NCI-H2081 treated with DMSO at 0.1 percent for 48 hours (cell line): ENCODE measurements at places on chromosomes 1 and 21.

DNA sequence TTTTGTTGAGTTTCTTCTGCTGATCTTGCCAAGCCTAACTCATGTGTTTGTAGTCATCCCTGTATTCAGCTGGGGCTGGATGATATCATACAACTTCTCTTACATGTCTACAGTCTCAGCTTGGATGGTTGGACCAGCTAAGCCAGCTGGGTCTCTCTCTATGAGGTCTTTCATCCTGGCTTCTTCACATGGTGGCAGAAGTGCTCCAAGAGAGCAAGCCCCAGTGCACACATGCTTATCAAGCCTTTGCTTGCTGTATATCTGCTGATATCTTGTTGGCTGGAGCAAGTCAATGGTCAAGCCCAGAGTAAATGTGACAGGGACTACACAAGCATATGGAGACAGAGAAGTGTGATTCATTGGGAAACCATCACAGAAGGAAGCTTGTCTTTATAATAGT, 29.2 kb upstream of the SLC44A5 start:
- DNase-seq, result no peak

DNA sequence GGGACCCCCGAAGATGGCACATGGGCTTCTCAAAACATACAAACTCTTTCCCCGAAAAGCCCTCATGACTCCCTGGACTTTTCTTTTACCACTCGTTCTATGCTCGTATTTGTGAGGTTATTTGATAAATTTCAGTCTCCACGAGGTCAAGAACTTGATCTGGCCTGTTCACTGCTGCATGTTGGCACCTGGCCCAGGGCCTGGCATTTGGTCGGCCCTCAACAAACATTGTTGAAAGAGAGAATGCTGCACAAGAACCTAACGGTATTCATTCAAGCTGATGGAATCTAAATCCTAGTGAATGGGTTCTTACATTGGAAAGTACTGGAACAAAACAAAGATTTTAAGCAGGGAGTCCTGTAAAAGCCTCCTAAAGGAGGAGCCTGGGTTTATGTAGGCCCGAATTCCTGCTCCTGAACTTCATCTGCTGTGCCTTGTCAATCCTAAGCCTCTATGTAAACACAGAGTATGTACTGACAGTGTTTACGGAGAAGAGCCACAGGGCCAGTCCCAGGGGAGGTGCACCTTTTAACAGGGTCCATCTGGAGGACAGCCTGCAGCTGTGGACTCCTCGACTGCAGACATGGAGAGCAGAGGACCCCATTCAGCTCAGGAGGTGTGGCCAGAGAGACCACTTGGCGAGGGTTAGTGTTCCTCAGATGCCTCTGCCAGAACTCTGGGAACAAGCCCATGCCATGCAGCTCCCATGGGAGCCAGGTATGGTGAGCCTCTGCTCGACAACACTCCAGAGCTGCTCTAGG, 46.9 kb downstream of the L1TD1 start:
- DNase-seq, result no peak

DNA sequence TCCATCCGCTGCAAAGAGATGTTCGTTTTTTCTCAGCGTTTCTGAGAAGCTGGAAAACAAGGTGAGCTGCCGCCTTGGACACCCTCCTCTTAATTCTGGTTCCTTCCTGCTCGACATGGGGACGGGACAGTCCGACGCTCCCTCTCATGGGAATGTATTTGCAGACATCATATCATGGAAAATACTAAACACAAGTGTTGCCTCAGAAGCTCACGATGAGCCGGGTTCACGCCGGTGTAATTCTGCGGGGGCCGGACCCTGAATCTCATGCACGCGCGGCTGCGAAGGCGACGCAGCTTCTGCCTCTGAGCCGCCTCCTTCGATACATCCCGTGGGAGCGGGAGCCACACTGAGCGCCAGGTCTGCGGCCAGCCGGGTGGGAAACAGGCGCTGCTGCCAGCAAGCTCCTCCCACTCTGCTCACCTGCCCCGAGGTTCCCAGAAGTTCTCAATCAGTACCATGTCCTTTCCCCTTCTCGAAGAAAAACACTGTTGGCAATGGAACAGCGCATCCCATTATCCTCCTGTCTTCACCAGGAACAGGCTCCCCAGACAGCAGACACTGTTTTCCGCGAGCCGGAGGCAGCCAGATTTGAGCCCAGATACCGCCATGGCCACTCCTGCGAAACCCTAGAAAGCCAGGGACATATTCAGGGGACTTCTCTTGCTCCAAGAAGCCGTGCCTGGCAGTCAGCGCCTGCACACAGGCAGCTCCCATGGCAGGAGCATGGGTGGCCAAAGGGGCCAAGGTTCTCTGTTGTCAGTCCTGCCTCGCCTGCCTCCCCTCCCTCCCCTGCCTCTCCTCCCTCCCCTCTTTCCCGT, 98.0 kb downstream of the WDR4 start:
- DNase-seq, result no peak

DNA sequence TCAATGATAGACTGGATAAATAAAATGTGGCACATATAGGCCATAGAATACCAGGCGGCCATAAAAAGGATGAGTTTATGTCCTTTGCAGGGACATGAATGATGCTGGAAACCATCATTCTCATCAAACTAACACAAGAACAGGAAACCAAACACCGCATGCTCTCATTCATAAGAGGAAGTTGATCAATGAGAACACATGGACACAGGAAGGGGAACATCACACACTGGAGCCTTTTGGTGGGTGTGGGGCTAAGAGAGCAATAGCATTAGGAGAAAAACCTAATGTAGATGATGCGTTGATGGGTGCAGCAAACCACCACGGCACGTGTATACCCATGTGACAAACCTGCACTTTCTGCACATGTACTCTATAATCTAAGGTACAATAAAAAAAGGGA, 883.4 kb upstream of the PRMT6 start:
- no peak for DNase-seq

- DNase-seq, result no peak
Observed at GRCh38 chr1:202163281-202164270, 3.2 kb upstream of the PTPN7 start.

- DNase-seq, result no peak
Observed at GRCh38 chr1:244236101-244236500, 185.0 kb downstream of the ZBTB18 start.

- peak; percentile 58 for DNase-seq
Observed at GRCh38 chr1:89552471-89553081, 27.9 kb downstream of the LRRC8B start.

GRCh38 chr1:220917535-220918209, 38.4 kb downstream of the HLX start:
- no peak for DNase-seq

GRCh38 chr1:58791106-58791505, 7.3 kb upstream of the JUN start:
- DNase-seq, result no peak

GRCh38 chr1:119733754-119734153, 22.0 kb downstream of the PHGDH start:
- no peak for DNase-seq

DNA sequence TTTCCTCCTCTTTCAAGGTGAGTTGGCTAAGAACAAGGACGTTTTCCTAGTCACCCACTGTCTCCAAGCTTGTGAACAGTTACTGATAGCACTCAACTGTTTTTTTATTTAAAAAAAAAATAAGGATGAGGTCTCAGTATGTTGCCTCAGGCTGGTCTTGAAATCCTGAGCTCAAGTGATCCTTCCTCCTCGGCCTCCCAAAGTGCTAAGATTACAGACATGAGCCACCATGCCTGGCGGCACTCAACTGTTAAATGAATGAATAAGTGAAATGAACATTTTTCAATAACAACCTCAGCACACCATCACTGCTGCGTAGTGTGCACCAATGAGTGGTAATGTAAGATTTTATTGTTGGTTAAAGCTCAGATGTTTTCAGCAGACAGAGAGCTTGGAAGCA, 214.1 kb upstream of the NRIP1 start:
- no peak for DNase-seq

- DNase-seq, result no peak
Observed at GRCh38 chr1:33468531-33468930, 3.9 kb upstream of the ZSCAN20 start.

DNA sequence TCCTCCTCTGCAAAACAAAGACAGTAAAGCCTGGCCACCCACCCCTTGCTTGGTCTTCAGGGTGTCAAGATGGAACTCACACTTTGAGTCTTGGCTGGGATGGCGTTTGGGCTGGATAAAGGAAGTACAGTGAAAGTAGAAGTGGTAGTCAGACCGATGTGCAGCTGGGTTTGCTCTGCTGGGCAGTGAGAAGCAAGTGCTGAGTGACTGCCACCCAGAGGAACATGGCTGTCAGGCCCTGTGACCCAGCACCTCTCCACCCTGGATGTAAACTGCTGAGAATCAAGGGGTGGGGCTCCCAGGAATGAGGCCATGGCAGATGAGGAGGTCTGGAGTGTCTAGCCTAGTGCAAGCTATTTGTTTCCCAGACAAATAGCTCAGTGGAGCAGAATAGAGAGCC, 51.2 kb downstream of the POFUT2 start:
- no peak for DNase-seq

DNA sequence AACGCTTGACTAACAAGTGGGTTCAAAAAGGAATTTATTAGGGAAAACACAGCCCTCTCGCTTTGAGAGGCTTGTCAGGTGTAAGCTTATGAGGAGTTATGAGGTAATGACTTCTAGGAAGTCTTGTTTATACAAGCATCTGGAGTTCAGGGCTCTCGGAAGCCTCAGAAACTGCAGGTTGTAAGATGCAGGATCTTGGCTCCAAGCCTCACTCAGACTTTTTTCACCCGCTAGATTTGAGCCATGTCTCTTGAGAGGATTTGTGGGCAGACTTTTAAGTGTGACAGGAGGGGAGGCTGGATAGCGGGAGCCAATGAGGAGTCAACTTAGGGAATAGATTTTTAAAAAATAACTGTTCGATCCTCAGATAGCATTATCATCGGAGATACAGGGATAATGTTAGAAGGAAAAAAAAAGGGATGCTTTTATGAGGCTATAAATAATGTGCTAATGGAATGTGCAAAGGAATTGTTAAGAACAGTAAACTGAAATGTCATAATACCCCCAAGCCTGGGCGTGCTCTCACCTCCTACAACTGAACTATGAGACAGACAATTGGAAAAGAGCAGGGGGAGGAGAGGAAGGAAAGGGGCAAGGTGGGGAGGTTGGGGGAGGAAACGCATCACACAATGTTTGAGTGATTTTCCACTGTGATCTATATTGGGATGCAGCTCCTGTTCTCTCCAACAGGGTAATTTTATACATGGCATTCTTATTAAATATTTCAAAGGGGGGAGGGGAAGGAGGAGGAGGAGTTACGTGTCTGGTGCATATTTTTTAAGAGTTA, 107.4 kb upstream of the ESRRG start:
- no peak for DNase-seq

GRCh38 chr1:29341936-29342335, 105.6 kb downstream of the PTPRU start:
- no peak for DNase-seq

DNA sequence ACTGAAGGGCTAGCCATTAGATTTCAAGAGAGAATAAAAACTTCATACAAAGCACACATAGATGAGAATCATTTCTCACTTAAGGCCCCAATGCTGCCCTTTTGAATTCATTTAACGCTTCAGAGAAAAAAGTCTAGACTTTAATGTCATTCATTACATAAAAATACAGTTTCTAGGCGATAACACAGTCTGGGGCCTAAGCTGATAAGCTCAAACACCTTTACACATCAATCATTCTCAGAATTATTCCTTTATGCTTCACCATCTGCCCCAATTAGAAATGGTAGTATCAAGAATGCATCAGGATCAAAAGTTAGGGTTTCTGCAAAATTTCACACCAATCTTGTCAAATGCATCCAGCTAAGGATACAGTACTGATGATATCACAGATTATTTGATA, 100.1 kb upstream of the HP1BP3 start:
- no peak for DNase-seq

DNA sequence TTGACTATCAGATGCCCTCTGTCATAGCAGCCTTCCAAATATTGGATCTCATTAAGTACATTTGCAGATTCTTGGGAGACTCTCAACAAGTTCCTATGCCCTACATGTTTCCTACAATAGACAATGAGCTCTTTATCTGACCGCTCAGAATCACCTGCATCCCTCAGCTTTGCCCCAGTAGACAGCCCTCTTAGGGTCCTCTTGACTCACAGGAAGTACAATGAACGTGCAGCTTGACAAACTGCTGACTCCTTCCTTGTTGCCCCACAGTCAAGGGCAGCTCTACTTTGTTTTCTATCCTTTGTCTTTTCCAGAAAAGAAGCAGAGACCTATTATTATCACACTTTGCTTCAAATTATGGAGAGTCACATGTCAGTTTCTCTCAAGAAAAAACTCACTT, 27.6 kb downstream of the SLC44A5 start:
- DNase-seq, result no peak

- DNase-seq, result no peak
Observed at GRCh38 chr21:34642211-34643075, 26.4 kb upstream of the CLIC6 start.

DNA sequence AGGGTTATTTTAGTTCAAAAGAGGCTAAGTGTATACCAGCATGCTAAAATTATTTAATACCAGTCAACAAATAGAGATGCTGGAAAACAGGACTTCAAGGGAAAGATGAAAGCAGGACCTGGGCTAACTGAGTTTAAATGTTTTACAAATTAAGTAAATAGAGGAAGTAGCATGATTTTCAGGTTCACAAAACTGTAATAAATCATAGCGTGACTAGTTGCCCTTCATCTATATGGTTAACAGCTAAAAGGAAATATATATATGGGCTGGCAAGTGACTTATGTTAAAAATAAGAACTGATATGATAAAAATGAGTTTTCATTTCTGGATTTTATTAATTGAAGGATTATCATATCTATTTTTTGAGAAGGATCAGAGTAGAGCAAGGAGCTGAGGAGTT, 25.6 kb downstream of the DPYD start:
- no peak for DNase-seq

- DNase-seq, result no peak
Observed at GRCh38 chr1:194466706-194467105, 1280.3 kb upstream of the B3GALT2 start.
